ENCODE measurements at places on chromosomes 4 and X. TPM values are rescaled to one million over a fixed set of nuclear protein-coding genes. Genes with fewer than 3 reads are reported as not detected.

DNA sequence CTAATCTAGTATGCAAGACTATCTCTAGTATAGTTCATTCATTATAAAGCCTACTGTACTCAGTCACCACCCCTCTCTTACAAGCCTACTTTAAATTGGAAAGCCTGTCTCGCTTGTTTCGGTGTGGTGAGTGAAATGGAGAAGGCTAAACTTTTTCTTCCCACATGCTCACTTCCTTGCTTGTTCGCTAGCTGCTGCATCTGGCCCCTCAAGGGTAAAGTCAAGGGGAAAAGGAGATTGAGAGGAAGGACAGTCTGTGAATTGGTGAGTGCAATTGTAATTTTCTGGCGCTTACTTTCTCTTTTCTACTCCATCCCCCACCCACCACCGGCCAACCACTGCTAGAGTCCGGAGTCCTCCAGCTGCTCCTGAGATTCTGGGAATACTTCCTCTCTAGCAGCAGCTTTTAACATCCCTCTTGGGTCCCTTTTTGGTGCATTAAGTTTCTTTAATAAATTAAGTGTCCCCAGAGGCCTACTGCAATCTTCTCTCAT lies 12.1 kb upstream of the ARAP2 start:
- no peak for DNase-seq

DNA sequence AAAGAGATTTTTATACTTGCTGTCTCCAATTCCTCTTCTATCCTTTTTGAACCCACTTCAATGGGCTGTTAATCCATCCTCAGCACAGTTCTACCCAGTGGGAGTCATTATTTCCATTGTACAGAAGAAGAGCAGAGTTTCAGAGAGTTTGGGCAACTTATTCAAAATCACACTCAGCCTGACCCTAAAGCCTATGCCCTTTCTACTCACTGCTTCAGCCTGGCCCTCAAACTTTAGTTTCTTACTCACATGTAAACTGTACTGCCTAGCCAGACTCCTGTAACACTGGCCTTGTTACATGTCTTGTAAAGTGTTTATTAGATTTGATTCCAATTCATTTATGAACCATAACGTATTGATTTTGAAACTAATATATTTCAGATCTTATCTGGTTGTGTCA lies 25.1 kb upstream of the USO1 start:
- no peak for DNase-seq

DNA sequence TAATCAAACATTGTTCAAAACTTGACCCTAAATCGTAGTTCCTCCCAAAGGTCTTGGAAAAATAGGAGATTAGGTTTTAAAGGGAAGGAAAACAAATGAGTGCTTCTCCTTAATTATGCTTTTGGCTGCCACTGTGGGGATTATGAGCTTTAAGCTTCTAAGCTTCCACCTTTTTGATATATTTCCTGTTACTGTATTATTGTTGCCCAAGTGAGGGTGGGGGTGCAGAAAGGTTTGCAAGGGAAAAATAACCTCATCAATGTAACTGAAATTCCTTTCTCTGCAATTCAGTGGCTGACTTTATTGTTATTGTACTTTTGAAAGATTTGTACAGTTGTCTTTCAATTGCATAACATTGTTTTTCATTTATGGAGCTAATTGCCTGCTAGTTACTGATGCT lies 285.1 kb downstream of the FRMPD4 start:
- DNase-seq = no peak

DNA sequence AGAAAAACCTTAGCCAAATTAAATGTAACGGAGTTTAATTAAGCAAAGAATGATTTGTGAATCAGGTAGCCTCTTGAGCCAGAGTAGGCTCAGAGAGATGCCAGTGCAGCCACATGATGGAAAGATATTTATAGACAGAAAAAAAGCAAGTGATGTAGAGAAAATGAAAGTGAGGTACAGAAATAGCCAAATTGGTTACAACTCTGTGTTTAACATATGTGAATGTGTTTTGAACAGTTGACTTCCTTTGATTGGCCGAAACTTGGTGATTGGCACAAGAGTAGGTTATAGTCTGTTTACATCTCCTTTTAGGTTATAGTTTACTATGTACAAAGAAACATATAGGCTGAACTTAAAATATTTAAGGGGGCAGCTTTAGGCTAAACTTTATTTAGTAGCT lies 459.9 kb upstream of the BOD1L1 start:
- no peak for DNase-seq

GRCh38 chr4:173134426-173134825 lies 34.2 kb upstream of the GALNT7 start:
- DNase-seq = no peak

DNA sequence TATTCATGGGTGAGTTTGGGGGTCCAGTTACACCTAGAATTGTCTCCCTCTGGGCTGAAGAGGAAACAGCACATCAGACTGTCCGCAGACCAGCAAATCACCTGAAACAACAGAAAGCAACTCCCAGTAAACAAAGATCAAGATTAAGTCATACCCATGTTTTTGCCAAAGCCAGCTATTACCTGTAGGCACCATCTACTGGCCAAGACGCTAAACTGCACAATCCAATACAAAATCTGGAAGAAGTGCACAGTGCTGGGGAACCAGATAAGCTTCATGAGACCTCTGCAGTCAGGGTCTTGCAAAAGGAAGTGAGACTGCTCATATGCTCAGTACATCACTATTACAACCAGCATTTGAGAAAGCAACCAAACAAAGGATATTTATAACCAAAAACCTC lies 157.5 kb upstream of the ITM2A start:
- DNase-seq = no peak

GRCh38 chr4:140333523-140333922 lies 39.9 kb upstream of the SCOC start:
- no peak for DNase-seq

- DNase-seq = no peak
These were observed 57.3 kb upstream of the AP1S2 start for GRCh38 chrX:15911734-15912550.

- no peak for DNase-seq
These were observed 31.0 kb downstream of the OSTC start for GRCh38 chr4:108681321-108681809.

DNA sequence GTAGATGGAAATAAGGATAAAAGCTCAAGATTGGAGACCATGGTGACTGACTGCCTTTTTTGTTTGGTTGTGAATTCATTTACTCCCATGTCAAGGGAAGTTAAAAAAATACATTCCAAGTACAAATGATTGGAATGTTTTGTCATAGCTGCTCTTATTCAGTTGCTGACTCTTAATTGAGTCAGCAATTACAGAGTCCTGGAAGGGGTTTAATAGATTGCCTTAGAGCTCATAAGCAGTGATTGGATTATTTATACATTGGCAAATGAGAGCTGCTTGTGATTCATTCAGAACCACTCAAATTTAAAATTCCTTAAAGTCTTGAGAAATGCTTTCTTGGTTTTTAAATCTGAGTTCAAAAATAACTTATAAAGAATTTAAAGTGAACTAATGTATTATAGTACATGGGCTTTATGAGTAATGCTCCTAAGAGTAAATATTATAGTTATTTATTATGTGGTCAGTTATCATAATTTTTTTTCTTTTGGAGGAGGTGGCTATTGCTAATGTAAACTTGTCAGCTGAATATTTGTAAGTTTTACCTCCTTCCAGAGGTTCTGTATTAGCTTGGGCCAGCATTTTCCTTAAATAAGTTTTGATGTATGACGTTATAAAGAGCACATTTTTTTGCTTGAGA lies 13.6 kb downstream of the JADE1 start:
- no peak for DNase-seq

- no peak for DNase-seq
These were observed 10.3 kb downstream of the WDR44 start for GRCh38 chrX:118356154-118356701.

GRCh38 chrX:46961097-46961496 lies 48.9 kb downstream of the JADE3 start:
- no peak for DNase-seq

DNA sequence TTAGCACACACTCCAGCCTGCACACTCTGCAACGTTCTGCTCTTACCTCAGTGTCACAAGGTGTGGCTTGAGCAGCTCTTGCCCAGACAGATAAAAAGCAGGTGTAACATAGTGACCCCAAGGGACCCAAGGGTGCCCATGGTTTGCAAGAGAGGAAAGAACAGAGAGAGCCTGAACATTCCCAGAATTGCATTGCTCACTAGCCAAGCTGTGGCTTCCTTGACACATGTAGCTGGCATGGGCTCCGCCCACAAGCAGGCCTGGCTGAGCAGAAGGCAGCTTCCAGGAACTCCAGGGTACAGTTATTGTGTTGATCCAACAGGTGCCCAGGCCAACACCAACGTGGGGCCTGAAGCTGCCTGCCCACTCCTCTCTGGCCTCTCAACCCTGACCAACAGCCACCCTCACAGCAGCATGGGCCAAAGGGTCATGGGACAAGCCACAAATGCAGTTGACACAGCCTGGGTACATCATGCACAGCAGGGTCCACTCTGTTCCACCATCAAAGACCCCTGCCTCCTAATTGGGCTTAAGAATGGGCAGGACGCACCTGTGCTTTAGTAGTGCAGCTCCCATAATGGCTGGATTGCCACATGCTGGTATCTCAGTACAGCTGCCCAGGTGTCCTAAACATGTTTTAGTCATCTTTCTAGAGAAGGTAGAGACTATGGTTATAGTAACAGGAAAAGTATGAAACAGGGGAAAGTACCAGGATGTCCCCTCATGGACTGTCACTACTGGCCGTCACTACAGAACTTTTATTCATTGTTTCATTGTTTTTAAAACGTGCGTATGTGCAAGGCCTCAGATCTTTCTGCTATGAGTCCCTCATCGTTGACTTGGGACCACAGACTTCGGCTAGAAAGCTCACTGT lies 73.7 kb upstream of the ACSL1 start:
- DNase-seq = peak; percentile 93

- no peak for DNase-seq
These were observed 115.3 kb downstream of the ATP8A1 start for GRCh38 chr4:42541647-42542046.

- no peak for DNase-seq
These were observed 34.6 kb upstream of the LEF1 start for GRCh38 chr4:108203377-108203776.

DNA sequence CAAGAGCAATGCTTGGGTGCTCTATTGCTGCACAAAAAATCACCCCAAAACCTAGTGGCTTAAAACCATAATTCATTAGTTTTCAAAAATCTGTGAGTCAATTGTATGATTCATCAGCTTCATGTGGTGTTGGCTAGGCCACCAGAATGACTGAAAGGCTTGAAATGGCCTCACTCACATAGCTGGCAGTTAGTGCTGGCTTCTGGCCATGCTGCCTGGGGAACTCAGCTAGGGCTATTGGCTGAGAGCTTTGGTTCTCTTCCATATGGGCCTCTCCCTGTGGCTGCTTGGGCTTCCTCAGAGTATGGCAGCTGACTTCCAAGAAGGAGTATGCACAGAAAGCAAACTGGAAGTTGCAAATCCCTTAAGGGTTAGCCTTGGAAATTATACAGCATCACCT lies 3.1 kb upstream of the MTMR1 start:
- DNase-seq = no peak

DNA sequence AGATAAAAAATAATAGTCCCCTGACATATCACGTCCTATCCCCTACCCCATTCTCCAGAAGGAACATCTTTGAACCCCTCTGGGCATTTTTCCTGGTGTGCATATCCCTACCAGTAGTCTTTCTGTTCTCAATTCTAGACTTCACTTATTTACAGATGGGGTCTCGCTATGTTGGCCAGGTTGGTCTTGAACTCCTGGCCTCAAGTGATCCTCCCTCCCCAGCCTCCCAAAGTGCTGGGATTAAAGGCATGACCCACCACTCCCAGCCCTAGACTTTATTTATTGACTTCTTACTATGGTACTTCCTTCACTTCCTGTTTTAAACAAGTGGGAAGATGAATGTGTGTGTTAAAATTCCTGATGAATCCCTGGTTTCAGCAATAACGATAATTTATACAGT lies 612 bp upstream of the RRAGB start:
- DNase-seq = no peak

DNA sequence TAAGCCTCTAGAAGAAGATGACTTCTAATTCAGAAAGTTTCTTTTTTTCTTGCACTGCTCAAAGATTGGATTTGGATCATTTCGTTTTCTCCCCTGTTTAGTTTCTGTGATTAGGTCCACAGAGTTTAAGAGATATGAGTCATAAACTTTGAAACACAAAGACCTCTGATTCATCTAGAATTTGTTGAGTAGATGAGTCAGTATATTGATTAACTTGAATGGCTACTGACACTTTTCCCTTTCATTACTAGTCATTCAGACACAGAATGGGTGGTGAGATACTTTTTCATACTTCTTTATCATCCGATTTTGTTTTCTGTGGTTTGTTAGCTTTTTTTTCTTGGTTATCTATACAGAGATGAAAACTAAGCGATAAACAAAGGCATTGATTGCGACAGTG lies 34.1 kb upstream of the AFF2 start:
- DNase-seq = no peak

GRCh38 chrX:127128282-127128681 lies 308.8 kb downstream of the PRR32 start:
- DNase-seq = no peak

- peak; percentile 43 for DNase-seq
These were observed 73.6 kb upstream of the TLL1 start for GRCh38 chr4:165799384-165799815.

DNA sequence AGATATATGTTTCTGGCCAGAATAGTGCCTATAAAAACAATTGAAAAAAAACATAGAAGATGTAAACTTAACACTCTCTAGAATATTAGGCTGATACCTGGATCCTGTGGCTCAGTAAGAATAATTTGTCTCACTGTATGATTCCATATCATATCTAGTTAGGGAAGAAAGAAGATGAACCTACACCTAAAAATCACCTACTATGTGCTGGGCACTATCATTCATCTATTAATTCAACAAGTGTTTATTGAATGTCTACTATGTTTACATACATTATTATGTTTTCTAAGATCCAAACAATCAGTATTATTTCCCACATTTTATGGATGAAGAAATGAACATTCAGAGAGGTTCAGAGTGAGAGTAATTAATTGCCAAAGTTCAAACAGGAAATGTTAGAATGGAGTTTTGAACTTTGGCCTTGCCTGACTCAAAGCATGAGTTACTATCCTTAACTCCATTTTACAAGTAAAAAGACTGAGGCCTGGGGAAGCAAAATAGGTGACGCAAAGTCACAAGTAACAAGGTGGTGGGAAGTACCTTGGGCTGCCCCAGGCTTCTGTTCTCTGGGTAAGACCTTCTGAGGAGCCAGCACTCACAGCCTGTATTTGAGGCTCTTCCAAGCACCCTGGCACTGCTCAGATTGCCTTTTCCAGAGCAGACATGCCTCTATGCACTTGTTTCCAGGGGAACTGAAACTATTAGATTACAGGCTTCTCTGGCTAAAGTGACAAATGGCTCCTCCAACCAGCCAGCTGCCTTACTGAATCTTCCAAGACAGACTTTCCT lies 111.1 kb upstream of the ACSL4 start:
- DNase-seq = no peak

DNA sequence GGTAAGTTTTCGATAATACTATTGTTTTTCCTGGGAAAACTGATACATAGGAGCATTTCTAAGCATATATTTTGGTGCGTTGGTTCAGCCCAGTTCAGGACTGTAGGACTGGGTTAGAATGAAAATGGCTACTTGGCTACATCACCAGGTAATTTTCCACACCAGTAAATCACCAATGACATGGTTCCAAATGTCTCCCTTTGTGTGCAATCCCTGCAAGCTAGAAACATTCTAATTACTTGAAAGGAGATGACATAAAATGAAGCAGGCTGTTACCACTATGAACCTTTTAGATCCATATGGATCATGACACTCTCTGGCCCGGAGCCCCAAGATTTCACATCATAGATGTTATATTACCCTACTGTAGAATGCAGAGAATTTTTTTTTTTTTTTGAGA lies 577.4 kb upstream of the FTHL17 start:
- DNase-seq = no peak

Gene LRIT3
- total RNA-seq = 0.19 TPM

Gene NDP
- total RNA-seq = not detected

Gene BCORL1
- 5.9 TPM for total RNA-seq

Gene NOCT
- total RNA-seq = 3.5 TPM

Gene GDI1
- 36.1 TPM for total RNA-seq

Measured in right lobe of liver (tissue), 6 donors.